ENCODE measurements at places on chromosomes 13 and 19. TPM values are rescaled to one million over a fixed set of nuclear protein-coding genes. Genes with fewer than 3 reads are reported as not detected.

TPTE2 gene
- not detected for total RNA-seq

DNA sequence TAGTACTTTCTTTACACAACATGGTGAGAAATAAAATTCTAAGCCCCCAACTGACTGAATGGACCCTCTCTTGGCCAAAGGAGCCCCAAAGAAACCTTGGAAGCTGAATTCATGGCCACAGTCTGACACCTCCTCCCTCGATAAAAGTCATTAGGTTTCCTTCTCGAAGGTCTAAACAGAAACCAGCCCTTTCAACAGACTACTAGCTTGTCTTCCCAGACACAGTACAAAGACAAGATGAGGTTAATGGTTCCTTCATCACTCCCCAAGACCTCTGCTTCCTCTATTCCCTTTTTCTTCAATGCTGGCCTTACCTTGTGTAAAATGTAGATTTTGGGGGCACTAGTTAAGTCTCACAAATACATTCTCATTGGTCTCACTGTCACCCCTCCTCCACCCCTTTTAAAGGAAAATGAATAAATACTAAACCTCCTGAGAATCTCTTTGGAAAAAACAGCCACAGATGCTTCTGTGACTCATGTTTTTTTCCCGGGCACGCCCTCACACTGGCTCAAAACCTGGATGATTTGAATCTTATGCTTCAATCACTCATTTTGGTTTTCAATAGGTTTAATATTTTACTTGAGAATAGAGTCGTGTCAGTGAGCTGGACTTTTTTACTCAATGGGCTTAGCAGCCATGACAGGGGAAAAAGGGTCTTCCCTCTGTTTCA is 65.8 kb upstream of the MED4 start:
- peak; percentile 81 for DNase-seq

DNA sequence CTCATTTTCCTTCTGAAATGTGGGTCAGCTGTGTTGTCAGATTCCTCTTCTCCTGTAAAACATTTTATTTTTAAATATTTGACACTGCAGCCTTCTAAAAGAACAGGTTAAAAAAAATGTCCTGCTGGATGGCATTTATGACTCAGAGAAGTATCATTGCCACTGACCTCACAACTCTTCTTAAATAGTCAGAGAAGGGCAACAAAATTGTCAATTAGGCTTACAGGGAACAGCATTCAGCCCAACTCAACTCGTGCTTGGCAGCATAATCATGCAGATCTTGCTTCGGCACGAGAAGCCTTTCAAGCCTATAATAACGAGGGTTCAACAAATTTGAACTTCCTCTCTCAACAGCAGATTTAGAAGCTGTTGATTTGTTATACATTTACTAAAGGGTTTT is 296.7 kb upstream of the DACH1 start:
- peak; percentile 18 for DNase-seq

ZNF558 gene
- total RNA-seq, result 21.9 TPM

PROZ gene
- total RNA-seq, result not detected

MEIOSIN gene
- total RNA-seq, result 0.35 TPM

GRCh38 chr19:35346193-35347052 is 1.3 kb upstream of the FFAR1 start:
- DNase-seq, result no peak

GRCh38 chr19:49396738-49397505 is 8.9 kb downstream of the KASH5 start:
- DNase-seq, result no peak

ZNF471 gene
- not detected for total RNA-seq

Data from Caki2 (cell line).